NCI-H2081 (cell line): ENCODE measurements at places on chromosomes 7 and 10.

- DNase-seq = peak; percentile 10
Measured at GRCh38 chr7:45888185-45888992, at the start of gene IGFBP1. Gene IGFBP1, plus strand, starts transcription at chr7:45888488. Its CDS starts 165 bp downstream, at chr7:45888653.

GRCh38 chr10:86851328-86852207 is 95.1 kb downstream of the BMPR1A start:
- no peak for DNase-seq

DNA sequence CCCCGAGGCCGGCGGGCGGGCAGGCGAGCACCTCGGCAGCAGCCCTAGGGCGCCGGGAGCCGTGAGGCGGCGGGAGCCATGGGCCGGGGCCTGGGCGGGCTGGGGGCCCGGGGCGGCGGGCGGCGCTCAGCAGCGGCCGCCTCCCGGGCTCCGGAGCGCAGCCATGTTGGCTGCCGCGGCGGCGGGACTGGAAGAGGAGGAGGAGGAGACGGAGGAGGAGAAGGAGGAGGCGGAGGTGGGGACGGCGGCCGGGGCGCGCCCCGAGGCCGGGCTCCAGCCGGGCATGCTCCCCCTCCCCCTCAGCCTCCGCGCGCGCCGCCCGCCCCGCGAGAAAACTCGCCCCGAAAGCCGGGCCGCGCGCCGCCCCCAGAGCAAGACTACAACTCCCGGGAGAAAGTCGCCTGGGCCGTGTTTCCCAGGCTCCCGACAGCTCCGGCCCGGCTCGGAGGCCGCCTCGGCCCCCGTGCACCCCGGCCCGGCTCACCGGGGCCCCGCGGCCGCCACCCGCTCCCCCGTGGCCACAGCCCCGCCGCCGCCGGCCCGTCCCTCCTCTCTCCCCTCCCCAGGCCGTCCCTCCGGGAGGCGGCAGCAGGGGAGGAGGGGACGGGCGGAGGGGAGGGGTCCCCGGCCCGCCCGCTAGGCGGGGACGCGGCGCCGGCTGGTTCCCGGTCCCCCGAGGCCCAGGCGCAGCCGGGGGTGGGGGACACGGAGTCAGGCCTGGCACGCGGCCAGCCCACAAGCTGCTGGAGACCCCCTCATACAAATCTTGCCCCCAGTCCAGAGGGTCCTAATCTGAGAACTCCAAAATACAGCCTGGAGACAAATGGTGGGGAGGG is at the start of gene DLG5:
Gene DLG5, minus strand, starts transcription at position 190 of the 836 bp plus-strand sequence. CDS start 235 bp downstream, outside the sequence.
- peak; percentile 13 for DNase-seq

- DNase-seq = no peak
Measured at GRCh38 chr10:69073026-69073425, 14.9 kb upstream of the SRGN start.

- DNase-seq = peak; percentile 68
Measured at GRCh38 chr10:67818323-67818722, 19.7 kb downstream of the DNAJC12 start.

GRCh38 chr10:130959752-130960195 is 351.7 kb downstream of the TCERG1L start:
- DNase-seq = no peak

DNA sequence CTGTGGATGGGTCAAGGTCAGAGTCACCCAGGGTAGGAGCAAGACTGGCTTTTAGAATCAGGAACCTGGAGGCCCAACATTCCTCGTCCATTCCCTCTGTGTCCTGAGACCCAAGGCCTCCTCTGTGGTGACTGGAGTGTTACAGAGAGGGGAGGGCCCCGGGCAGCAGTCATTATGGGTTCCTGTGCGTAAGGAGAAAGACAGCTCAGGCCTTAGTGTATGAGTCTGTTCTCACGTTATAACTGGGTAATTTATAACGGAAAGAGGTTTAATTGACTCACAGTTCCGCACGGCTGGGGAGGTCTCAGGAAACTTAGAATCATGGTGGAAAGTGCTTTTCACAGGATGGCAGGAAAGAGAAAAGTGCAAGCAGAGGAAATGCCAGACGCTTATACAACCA is 422.3 kb downstream of the TCERG1L start:
- no peak for DNase-seq

DNA sequence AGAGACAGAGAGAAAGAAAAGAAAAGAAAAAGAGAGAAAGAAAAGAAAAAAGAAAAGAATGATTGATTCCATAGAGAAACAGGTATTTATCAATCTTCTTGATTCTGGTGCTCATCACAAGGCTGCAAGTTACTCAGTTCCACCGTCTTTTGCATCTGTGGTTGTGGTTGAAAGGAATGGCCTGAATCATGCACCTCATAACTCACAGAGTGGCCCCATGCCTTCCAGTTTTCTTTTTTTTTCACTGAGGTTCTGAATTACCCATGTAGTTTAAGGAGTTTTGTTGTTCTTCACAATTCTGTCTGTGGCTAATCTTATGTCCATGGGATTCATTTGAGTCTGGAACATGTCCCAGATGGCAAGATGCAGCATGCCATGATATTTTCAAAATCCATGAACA is 156.0 kb downstream of the ZNF33B start:
- no peak for DNase-seq

DNA sequence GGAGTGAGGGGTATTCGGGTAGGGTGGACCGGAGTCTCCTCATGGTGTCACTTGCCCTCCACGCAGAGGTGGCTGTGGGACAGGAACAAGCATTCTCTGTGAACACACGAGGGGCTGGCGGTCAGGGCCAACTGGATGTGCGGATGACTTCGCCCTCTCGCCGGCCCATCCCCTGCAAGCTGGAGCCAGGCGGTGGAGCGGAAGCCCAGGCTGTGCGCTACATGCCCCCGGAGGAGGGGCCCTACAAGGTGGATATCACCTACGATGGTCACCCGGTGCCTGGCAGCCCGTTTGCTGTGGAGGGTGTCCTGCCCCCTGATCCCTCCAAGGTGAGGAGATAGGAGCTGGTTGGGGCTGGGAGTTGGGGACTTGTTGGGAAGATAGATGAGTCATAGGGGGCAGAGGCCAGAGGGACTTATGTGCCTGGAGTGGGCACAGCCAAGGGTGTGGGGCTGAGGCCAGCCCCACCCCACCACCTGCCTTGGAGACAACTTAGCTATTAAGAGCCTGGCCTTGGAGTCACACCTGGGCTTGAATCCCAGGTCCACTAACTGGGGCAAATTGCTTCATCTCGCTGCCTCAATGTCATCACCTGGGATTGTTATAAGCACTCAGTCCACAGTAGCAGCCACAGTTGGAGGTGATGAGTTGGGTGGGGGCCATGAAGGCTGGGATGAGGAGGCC is 13.9 kb downstream of the FLNC start:
- DNase-seq = no peak

DNA sequence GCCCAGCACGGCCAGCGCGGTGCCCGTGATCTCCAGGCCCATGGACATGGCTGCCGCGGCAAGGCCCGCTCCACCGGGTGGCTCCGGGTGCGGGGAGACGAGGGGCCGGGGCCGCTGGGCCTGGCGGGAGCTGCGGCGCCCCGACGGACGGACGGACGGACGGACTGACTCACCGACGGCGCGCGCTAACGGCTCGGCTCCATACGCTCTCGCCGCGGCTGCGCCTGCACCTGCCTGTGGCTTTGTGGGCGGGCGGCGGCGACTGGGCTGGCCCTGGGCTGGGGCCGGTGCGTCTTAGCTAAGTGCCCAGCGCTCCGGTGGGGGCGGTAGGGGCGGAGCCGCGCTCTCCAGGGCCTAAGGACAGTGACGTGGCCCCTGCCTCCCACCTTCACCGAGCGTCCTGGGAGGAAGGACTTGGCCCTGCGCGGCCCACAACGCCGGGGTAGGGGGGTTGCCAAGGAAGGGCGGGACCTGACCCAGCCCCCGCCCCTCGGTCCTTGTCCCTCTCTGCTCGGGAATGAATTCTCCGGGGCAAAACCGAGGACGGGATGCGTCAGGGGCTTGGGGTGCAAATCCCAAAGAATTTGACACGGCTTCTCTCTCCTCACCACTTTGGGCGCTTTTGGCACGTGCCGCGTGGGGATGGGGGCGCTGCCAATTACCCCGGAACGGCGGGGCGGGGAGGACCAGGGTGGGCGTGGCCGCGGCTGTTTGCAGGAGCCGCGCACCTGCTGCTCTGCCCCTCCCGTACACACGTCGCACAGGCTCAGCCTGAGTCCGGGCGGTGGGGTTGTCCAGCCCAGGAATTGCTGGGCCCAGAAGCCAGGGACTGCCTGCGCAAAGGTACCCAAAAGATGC is at the start of gene CLDN3:
Gene CLDN3, minus strand, starts transcription at position 269 of the 858 bp plus-strand sequence. Its CDS starts 221 bp downstream, at position 48.
- peak; percentile 98 for DNase-seq

DNA sequence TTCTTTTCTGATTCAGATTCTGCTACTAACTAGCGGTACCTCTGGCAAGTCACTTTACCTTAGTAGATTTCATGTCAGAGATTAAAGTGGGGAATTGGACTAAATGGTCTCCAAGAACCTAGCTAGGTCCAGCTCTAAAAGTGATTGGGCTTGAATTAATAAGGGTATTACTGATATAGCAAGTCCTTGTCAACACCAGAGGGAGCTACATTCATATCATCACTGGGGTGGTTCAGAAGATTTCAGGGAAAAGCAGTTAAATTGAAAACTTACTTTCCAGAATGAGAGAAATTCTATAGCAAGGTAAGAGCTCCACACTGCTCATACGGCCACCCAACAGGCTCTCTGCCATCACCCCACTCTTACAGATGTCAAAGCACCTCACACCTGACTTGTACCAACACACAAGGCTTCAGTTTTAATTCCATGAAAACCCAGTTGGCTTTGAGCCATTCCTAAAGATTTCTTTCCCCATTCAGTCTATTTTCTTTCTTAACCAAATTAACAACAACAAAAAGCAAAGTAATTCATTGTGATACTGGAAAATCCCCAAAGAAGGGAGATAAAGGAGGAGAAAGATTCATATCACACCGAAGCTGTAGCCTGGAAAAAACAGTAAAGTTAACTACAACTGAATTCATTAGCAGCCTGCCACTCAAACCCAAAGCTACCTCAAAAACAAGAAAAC is 38.0 kb upstream of the SPOCK2 start:
- DNase-seq = peak; percentile 1

DNA sequence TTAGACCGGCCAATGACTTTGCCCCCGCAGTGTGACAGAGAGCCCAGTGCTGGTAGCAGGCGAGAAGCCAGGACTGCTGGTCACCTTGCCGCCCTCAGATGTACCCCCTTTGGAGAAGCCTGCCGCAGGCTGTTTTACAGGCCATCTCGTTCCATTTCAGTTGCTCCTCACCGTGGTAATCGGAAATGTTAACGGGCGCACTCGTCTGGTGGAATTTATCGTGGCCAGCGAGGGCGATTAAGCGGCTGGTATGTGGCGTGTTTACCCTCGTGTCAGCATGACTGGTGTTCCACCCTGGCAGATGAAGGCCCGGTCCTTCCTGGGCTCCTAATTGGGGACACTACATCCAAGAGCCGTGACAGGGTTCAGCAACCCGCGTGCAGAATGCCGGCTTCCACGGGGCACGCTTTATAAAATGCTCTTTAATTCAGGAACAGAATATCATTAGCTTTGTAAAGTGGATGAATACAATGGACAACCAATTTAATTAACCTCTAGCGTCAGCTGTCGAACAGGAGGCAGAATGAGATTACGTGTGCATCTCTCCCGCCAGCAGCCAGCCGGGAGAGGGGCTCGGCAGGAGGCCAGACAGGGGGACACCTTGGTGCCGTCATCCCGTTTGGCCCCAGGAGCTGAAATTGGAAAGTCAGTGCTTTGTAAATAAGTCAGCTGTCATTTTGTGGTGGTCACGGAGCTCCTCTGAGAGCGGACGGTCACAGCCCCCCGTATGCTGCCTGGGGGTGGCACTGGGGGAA is 108.3 kb downstream of the NKX6-2 start:
- DNase-seq = no peak

GRCh38 chr10:131679926-131680325 is 220.9 kb upstream of the PPP2R2D start:
- DNase-seq = no peak

DNA sequence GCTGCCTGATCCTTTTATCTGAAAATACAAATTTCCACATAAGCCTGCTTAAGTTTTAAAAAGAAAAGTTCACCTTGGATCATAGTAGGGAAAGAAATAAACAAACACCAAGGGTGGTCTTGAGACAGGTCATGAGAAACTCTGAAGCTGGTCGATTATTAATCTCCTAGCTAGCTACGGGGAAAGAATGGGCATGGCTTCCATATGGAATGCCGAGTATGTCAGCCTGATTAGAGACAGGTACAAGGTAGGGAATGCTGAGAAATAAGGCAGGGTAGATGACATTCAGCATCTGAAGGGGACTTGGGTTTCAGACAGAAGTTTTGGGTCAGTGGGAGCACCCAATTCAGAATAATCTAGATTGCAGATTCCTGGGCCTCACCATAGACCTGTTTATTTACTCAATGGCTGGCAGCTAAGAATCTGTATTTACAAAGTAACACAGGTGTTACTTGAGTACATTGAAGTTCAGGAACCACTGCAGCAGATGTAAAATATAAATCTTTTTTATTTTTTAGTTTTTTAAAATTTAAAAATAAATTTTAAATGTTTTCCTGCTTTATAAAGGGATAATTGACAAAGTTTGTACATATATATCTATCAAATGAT is 49.0 kb downstream of the SCIN start:
- DNase-seq = no peak

DNA sequence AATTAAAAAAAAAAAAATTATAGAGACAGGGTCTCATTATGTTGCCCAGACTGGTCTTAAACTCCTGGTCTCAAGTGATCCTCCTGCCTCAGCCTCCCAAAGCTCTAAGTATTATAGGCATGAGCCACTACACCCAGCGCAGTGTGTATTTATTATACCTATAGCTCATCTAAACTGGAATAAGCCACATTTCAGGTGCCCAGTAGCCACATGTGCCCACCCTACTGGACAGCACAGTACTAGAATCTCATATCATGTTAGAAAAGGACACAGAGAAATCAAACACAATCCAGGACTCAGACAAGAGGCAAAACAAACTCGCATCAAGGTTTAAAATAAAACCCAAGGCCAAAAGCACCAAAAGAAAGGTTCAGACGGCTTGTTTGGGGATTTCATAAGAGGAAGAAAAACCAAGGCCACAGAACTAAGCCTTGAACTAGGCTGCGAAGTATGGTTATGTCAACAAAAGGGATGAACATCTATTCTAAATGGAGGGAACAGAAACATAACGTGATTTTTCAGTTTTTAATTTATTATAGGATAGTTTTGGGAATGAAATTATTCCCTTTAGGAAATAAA is 32.3 kb downstream of the SLC16A9 start:
- no peak for DNase-seq

DNA sequence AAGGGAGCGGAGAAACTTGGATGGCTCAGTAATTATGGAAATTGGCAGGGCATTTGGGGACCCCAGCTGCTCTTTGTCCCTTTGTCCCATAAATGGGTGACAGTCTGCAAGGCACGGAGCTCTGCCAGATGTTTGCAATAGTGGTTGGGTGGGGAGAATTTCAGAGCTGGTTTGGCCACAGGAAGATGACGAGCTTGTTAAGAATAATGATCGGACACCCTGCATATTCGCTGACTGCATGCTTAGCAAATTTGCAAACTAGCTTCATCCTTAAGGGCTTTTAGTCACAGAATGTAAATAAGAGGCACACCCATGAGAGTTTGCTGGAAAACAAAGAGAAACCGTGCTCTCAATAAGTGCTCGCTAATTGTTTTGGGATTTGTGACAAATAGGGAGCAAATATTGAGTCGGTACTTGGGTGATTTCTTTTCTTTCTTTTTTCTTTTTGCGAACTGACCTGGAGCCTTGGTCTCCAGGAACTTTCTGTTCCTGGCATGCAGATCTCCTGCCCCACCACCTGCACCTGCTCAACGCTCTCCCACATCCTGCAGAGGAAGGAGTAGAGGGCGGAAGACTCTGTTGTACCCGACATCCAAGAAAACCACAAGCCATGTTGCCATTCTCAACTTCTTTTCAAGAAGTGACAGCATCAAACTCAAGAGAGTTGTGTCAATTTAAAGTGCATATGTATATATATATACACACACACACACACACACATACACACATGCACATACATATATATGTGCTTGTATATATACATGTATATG is 238.9 kb downstream of the CAMK1D start:
- DNase-seq = no peak
